ENCODE measurements at places on chromosomes 6 and 20.
A peak's percentile ranks its signal among the peaks of the same experiment; 100 is the strongest.

DNA sequence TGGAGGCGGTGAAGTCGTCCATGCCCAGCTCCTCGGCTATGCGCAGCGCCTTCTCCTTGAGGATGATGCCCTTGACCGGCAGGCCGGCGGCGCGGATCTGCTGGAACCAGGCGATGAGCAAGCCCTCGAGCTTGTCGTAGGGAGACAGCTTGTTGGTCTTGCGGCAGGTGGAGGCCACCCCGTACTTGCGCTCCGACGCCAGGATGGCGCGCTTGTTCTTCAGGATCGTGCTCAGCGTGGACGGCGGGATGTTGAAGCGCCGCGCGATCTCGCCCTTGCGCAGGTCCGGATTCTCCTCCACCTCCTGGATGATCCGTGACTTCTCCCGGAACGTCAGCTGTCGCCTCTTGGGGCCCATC is 435 bp downstream of the CENPB start:
- DNase-seq = peak; percentile 77

DNA sequence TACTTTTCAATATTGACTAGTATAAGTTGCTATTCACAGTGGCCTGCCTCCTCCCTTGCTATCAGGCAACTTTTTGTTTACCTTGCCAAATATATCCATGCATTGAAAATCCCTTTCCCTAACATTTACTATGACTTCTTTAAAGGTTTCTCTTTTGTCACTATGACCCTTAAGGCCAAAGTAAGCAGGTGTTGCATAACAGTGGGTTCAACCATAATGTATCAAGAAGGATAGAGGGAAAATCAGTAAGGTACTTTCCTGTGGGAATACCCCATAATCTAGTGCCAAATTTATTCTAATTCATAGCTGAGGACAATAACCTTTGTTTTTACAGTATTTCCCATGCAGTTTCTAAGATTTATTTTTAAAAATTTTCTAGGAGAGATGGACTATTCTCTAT is 527.6 kb downstream of the CDKAL1 start:
- DNase-seq = no peak

GRCh38 chr6:142322504-142323198 is 20.8 kb downstream of the ADGRG6 start:
- DNase-seq = no peak

GRCh38 chr6:71510856-71511255 is 222.2 kb downstream of the OGFRL1 start:
- no peak for DNase-seq

DNA sequence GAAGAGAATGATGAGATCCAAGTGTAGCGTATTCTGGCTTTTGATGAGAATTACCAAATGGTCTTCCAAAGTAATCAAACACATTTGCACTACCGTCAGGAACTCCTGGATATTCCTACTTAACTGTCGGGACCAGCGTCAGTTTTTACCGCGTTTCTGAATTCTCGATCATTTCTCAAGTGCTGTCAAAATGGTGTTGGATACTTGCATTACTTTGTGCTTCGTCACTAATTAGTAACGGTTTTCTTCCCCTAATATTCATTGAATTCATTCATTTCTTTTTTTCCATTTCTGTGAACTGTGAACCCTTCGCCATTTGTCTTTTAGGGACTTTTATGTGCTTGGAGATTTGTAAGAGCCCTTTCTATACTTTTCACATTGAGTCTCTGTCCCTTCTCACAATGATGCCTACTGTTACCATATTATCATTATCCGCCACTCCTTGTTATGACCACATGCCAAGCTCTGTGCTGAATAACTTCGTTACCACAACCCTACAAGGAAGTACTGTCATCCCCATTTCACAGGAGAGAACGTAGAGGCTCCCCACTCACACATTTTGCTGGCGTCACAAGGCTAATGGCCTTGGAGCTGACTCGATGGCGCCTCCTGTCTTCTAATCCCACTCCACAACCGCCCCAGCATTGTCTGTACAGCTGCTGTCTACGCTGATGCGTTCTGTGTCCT is 74.2 kb upstream of the QKI start:
- no peak for DNase-seq
